ENCODE measurements at places on chromosomes 6 and 20.

- no peak for DNase-seq
Measured at GRCh38 chr6:77036400-77036799, 426.9 kb downstream of the HTR1B start.

- no peak for DNase-seq
Measured at GRCh38 chr6:125044066-125044465, 81.8 kb downstream of the RNF217 start.

- no peak for DNase-seq
Measured at GRCh38 chr6:20112241-20112640, 100.0 kb downstream of the MBOAT1 start.

GRCh38 chr6:14658886-14659561, 541.5 kb downstream of the CD83 start:
- no peak for DNase-seq

DNA sequence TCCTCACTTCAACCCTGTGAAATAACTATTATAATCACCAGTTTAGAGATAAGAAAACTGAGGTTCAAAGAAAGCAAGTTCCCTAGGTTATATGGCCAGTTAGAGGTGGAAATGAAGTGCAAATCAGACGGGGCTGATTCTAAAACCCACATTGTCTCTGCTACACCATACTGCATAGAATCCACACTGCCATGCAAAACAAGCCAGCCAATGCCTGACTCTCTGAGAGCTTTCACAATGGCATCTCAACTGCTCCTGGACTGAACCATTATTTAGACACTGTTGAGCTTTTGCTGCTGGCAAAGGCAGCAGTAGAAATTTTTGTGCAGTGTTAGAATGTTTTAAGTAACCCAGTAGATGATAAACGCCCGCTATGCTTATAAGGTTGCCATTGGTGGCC, 195.2 kb upstream of the CNR1 start:
- no peak for DNase-seq

- peak; percentile 75 for DNase-seq
Measured at GRCh38 chr6:28944412-28944865, 20.7 kb upstream of the TRIM27 start.

DNA sequence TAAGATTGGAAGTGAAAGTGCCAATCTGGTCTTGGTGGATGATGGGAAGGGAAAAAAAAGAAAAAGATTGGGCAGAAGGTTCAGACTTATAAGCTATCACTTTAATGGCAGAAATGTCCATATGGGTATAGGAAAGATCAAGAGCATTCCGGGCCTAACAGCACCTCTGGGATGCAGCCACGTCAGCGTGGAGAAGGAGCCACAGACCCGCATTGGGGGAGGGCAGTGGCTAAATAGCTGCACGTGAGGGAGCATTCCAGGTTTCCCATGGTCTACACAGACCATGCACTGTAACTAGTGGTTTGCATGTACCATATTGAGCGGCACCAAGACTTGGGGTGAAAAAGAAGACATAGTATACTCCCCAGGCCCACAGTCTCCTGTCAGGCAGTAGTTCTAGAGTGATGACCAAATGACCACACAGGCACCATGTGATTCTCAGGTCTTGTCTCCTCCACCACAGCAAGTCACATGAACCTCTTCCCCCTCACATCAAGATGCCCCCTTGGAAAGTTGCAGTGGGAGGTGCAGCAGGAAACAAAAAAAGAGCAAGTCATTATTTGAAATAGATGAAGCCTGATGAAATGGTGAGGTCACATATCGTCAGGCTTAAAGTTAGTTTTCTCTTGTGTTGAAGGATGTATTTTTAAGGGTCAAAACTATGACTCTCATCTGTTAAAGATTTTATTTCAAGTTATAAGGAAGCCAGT, 94.4 kb upstream of the TNFAIP3 start:
- DNase-seq, result no peak

DNA sequence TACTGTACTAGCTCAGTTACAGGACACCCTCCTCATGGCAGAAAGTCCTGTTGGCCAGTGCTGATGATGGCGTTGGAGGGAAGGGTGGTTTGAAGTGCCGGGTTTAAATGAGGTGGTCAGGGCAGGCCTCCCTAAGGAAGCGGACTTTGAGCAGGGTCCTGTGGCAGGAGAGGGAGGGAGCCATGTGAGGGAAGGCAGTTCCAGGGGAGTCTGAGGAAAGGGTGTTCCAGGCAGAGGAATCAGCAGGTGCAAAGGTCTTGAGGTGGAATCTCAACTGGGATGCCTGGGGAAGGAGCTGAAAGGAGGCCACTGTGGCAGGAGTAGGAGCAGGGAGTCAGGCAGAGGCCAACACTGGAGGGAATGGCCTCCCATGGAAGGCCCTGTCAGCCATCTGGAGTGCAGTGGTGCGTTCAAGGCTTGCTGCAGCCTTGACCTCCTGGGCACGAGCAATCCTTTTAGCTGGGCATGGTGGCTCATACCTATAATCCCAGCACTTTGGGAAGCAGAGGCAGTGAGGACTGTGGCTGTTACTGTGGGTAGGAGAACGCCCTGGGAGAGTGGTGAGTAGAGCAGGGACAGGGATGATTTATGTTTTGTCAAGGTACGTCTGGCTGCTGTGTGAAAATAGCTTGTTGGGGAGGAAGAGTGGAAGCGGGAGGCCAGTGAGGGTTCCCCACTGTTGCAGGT, 26.2 kb downstream of the VSTM2L start:
- DNase-seq, result no peak

GRCh38 chr6:150666071-150666470, 66.4 kb downstream of the PLEKHG1 start:
- no peak for DNase-seq

DNA sequence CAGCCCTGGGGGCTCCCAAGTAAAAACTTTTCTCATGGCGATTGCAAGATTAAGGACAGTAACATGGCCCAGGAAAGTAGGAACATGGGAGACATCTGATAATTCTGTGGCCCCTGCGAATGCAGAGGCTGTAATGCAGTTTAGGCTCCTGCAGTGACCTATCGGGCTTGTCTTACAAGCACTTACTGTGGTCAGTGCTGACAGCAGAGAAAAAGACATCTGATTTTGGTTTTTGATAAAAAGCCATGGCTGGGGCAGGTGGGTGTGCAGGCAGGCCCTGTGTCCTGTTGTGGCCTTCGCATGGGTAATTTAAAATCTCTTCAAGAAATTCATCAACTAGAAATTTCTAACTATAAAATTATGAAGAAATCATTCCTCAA, 19.3 kb upstream of the CCN6 start:
- DNase-seq, result no peak

Data from MM.1S (cell line).